Pancreas (tissue), 10 donors: ENCODE measurements at places on chromosomes 4 and X.

DNA sequence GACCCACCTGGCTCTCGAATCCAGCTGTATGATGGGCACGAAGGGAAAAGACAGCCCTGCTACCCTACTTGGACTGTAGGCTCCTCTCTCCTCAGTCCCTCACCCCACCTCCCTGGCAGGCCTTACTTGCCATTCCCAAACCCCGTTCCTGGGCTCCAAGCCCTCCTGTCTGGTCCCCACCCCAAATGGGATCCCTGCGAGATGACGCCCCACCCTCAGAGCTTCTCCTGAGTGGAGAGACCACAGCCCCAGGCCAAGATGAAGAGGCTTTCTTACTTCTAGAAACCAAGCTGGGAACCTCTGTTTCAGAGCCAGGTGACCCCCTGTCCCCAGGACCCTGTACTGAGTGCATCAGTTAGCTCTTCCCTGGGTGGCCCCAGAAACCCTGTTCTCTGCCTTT, 4.5 kb downstream of the NALF2 start:
- DNase-seq, result no peak

DNA sequence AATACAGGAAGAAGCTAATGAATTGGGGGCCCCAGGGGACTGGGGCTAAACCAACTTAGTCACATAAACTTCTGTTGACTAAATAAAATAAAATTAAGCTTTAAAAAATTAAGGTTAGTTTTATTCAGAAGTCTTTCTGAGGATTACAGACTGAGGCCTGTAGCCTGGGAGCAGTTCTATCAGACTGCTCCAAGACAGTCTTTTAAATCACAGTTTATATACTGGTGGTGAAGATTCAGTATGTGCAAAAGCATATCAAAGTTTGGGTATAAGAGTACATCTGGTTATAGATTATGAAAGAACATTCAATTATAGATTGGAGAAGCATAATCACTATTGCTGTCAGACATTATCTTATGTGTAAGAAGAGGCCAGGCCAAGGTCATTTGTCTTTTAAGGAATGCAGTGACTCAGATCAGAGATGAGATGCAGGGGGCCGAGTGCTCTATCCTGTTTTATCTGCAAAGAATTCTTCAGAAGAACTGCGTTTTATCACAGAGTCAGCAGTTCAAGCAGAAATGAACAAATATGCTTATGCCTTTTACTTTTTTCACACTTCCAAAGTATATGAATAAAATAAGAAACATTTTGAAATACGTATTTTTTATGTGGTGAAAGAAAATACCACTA, 109.4 kb downstream of the PDHA2 start:
- DNase-seq, result no peak

DNA sequence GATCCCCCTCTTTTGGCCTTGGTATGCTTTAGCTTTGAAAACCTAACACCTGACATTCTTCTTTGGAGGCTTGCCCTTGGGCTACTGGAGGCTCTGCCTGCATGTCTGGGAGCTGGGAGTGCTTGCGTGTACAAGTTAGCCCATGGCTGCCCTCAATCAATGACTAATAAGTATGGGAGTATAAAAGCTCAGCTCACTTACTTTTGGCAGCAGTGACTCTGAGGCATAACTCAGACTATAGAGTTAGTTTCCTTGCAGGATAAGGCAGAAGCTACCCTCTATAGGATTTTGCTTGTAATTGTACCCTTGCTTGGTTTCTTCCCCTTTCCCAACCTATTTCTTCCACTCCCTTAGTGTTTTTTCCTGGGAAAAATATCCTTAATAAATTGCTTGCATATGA, 247.9 kb downstream of the PPP1R2C start:
- DNase-seq, result no peak

GRCh38 chr4:100489305-100489704, 28.5 kb downstream of the EMCN start:
- no peak for DNase-seq

- DNase-seq, result no peak
Observed at GRCh38 chr4:26568446-26568994, 15.4 kb upstream of the TBC1D19 start.

- DNase-seq, result no peak
Observed at GRCh38 chr4:121777625-121778024, 12.7 kb upstream of the SMIM43 start.

DNA sequence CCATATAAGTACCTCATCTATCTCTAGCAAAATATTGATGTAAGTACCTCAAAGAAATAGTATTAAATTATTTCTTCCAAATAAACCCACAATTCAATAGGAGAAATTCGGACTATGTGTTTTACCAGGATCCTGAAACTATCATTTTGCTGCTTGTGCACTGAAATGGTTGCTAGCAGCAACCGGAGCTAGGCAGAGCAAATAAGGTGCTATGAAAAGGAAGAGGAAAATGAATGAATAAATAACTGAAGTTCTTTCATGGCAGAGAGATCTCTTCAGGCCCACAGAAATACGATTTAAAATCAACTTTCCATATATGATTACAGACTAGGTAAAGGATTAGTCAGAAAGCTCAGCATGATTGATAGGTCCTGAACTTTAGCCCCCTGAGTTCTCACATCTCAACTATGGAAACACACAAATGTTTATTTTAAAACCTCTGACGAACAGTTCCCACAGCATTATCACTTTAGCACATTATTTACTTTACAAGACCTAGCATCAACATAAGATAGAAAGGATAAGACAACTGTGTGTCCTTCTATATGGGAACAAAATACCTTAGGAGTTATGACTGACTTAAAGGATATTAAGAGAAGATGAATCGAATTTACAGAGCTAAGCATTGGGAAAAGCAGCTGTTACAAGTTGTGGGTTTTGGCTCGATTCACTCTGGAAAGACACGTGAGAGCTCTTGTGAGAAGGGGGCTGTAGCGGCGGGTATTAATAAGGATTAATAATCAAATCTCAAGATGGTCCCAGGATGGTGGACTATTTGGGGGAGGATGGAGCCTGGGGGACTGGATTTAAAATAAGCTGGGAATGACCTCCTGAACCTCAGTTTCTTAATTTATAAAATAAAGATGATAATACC, 104.3 kb downstream of the CORIN start:
- DNase-seq, result no peak

- DNase-seq, result no peak
Observed at GRCh38 chrX:153621949-153622598, 23.1 kb upstream of the CCNQ start.

DNA sequence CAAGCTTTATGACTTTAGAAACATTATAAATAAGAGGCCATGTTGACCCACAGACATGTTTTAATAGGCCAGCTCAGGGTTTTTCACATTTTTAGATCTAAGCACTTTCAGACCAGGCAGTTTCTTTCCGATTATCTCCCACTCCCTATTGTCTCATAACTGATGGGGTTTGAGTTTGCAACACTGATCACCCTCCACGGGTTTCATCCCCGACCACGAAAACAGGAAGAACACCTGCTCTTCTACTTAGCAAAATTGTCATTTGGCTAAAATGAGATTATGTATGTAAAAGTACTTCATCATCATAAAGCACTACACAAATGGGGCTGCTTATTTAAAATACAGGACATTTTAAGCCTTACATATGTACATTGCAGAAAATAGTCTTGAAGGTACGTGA, 407.9 kb downstream of the HNRNPD start:
- no peak for DNase-seq

DNA sequence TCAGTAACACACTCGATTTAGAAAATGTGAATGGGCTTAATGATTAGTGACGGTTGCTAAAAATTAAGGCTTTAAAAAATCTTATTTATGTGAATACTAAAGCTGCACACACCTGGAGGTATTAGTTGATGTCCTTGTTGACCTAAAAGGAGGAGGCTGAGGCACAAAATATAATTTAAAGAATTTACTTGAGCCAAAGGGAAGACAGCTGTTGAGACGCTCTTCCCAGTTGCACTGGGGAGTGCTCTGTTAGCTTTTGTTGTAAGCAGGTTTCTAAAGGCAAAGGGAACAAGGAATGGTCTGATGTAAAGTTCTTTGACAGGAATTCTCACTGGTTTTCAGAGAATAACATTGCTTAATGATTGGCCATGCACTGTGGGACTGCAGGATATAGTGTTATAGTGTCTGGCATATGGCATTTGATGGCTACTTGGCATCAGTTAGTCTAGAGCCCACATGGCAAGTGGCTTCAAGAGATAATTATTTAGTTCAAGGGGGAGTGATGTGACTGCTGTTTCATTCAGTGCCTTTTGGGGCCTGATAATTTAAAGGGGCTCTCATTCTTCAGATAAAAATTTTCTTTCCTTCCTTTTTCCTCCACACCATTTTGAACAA, 30.8 kb upstream of the PGM2 start:
- DNase-seq, result no peak

DNA sequence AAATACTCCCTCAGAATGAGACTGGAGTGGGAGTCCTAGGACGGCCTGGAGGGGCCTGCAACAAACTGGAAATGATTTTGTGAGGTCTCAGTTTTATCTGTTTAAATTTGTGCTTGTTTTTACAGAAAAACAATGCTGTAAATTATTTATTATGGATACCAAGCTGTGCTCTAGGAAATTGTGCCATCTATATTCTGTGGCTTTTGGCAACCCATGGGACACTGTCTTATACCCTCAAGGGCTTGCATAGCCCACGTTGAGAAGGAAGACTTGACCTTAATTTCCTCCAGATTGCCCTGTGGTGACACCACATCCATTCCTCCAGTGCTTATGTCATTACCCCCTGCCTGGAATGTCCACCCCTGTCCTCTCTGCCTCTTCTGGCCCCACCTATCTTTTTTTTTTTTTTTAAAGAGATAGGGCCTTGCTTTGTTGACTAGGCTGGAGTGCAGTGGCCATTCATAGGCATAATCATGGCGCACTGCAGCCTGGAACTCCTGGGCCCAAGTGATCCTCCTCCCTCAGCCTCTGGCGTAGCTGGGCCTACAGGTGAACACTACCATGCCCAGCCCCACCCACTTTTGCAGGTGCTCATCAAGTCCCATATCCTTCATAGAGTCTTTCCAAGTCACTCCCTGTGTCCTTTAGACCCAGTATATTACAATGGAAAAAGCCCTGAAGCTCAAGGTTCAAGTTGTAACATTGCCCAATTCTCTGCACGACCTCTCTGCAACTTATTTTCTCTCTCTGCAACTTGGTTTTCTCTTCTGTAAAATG, 77.4 kb downstream of the HPRT1 start:
- no peak for DNase-seq

DNA sequence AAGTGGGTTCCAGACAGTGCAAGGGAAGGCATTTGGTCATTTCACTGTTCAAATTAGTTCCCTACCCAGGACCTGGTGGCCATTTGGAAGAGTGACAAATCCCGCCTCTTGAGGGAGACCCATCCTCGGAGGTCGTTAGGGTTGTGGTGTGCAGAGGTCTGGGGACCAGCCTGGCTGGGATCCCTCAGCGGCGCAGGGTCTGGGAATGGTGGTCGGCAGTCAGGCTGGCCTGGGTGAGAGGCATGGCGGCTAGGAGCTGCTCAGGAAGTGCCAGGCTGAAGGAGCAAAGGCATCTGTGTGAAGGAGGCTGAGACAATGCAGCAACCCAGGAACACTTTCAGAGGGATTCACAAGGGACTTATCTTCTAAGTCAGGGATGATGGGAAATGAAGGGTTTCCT, 6.7 kb downstream of the NLGN3 start:
- DNase-seq, result no peak

DNA sequence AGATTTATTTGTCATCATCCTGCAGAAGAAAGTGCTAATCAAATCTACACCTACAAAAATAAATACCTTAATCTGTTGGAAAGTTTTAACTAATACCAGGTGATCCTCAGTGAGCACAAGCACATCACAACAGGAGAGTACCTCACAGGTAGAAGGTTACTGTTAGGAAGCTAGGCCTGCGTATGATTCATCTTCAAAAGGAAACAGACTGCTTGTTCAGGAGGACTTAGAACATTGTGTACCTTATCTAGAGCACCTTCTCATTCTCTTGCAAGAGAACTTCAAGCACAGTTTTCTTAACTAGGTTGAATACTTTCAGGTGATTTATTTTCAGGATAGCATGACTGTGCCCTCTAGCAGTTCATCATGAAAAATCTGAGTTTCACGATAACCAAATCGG, 54.2 kb downstream of the MND1 start:
- no peak for DNase-seq

DNA sequence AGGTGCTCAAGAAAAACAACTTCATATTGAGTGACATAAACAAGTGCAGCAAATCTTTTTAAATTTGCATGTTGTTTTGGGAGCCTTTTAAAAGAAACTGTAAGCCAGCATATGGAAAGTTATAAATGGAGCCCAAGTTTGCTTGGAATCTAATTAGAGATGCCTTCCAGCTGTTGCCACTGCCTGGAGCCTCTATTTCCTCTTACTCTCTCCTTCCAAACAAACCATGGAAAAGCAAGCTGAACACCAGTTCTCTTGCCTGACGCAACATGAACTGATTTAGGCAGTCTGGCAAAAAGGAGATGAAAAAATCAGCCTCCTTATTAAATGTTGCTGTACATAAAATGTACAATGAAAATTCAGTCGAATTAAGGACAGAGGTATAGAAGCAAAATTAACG, 21.5 kb downstream of the ARSJ start:
- DNase-seq, result no peak

DNA sequence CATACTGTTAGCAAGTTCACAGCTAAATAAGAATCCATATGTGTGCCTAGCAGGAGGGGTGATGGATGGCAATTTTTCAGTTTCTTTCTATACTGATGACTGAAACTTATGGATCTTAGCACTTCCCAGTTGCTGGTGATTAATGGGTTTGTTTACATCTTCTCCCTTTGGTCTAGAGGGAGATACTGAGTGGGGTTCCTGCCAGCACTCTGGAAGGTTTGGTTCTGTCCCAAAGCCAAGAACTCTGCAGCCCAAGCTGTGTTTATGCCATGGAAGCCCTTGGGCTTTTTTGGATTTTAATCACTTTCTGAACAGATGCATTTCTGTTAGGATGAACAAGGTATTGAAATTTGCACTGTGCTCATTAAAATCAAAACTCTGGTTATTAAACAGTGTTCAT, 43.5 kb downstream of the DDIT4L start:
- DNase-seq, result no peak

GRCh38 chrX:103688946-103689345, 2.4 kb upstream of the MORF4L2 start:
- DNase-seq, result no peak
